ENCODE measurements at places on chromosomes 11 and 22.
A peak's percentile ranks its signal among the peaks of the same experiment; 100 is the strongest.

DNA sequence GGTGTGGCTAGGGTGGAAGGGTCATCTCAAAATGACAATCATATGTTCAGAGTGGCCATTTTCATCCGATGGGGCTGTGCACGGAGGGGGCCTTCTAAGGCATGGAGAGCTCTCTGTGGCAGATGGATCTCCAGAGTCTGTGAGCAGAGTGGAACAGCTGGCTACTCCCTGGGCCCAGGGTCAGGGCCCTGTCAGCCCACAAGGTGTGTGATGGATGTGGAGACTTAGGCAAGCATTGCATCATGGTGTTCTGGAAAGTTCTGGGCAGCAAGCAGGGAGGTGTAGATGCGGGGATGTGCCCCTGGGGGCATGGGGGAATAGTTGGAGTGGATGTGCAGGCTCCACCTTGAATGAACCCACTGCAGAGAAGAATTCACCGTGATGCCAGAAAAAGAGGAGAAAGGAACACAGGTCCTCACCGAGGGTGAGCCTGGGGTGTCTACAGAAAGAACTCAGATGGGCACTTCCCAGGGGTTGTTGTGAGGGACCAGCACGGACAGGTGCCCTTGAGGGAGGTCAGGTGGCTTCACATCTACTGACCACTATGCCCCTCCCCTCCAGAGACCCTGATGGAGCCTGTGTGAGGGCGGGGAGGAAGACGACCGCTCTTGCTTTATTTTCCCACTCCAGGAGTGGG, 51.1 kb downstream of the CHRDL2 start:
- DNase-seq, result no peak

DNA sequence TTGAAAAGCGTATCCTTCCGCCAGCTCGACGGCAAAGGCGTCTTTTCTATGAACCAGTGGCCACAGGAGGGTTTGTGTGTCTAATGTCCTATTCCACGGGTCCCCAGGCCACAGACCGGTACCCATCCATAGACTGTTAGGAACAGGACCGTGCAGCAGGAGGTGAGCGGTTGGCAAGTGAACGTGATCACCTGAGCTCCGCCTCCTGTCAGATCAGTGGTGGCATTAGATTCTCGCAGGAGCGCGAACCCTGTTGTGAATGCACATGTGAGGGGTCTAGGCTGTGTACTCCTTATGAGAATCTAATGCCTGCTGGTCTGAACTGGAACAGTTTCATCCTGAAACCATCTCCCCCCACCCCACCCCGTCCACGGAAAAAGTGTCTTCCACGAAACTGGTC, 62.7 kb upstream of the KCNQ1OT1 start:
- DNase-seq, result no peak

GRCh38 chr22:44033694-44034093, 9.6 kb downstream of the PARVB start:
- no peak for DNase-seq

GRCh38 chr22:22394591-22394990, 114.0 kb downstream of the ZNF280B start:
- DNase-seq, result no peak

DNA sequence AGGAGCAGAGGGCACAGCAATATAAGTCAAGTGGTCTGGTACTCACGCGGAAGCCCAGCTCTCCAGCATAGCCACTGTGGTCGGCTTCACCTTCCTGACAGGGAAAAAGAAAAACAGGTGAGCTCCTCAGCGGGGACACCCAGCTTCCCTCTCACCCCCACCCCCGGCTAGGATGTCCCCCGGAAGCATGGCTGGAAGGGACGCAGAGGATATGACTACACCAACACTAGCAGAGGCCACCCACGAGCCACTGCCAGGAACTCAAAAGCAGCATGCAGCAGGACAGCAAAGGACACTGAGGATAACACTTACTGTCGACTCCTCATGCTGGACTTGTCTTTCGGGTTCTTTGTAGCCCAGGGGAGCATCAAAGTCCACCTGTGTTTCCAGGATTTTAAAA, 9.0 kb upstream of the C22orf39 start:
- no peak for DNase-seq

- DNase-seq, result no peak
Measured at GRCh38 chr11:78094250-78094649, 14.6 kb upstream of the NDUFC2 start.

GRCh38 chr22:36027935-36028645, 534 bp downstream of the RBFOX2 start:
- no peak for DNase-seq

DNA sequence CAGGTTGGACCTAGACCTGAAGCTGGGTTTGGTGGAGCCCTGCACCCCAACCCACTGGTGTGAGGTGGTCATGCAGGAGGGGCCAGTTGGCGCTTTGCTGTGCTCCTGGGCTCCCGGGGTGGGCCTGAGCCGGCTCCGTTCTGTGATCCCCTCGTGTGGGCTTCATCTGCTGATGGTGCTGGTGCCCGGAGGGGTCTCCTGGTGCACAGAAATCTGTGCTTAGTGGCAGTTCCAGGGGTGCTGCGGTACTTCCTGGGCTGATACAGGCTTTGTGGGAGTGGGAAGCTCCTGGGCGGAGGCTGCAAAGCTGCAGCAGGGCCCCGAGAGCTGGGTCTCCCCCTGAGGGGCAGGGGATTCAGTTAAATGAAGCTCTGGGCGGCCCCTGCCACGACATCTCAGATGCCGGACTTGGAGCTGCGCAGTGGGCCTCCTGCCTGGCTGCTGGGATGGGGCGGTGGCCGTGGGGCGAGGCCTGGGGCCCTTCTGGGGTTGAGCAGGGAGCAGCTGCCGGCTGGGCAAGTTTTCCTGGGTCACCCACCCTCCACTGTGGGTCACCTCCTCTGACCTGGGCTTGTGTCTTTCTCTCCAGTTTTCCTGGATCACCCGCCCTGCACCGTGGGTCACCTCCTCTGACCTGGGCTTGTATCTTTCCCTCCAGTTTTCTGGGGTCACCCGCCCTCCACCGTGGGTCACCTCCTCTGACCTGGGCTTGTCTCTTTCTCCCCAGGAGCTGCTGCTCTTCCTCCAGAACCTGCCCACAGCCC, 410.5 kb downstream of the TBC1D22A start:
- no peak for DNase-seq

DNA sequence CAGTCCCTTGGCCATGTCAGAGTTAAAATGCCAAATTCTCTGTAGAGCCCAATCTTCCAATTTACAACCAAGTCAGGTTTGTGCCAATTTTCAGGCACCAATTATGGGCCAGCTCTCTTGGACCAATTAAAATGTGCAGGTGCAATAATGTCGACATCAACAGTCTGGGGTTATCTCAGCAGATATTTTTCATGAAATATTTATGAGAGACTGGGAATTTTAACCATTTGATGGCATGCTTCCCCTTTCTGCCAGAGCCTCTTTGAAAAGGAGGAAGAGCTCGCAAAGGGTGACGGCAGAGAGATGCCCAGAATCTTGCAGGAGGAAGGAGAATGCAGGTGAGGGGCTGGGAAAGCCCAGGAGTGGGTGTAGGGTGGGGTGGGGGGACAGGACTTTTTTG, 100.8 kb upstream of the SYT13 start:
- no peak for DNase-seq

GRCh38 chr22:30425616-30426387, at the start of gene MTFP1:
MTFP1 (plus strand) TSS chr22:30425768; CDS start chr22:30425880, 112 bp downstream.
- peak; percentile 12 for DNase-seq

- peak; percentile 51 for DNase-seq
Measured at GRCh38 chr22:26086359-26086758, 82.9 kb upstream of the SEZ6L start.

GRCh38 chr22:36829370-36830002, 12.7 kb upstream of the PVALB start:
- no peak for DNase-seq

DNA sequence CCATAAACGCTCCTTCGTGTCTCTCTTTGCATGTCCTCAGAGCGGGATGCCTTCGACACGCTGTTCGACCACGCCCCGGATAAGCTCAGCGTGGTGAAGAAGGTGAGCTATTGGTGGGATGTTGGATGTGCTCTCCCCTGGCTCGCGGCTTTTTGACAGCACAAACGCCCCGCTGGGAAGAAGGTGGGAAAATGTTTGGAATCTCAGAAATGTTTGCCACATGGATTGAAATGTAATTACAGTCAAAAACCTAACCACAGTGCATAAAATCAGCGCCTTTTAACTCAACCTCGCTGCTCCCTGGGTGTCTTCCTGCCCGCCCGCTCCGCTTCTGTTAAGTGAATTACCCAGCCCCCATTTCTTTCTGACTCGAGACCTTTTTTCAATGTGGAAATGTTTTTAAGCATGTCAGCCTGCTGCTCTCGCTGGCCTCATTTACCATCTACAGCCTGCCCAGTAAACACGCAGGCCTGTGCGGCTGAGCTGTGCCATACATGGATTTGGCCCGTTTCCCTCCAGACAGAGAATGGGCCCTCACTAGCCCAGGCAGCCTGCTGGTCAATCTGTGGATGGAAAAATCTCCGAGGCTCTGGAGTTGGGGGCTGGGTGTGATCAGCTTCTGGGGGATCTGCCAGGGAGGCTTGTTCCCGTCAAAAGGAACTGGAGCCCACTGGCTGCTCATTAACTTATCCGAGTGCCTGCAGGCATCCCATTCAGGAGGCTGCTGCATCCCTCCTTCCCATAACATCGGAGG, 32.7 kb upstream of the PARVG start:
- no peak for DNase-seq

- no peak for DNase-seq
Measured at GRCh38 chr11:63444160-63444559, 46.8 kb downstream of the PLAAT5 start.

- no peak for DNase-seq
Measured at GRCh38 chr11:119389611-119390254, 8.2 kb upstream of the USP2 start.

DNA sequence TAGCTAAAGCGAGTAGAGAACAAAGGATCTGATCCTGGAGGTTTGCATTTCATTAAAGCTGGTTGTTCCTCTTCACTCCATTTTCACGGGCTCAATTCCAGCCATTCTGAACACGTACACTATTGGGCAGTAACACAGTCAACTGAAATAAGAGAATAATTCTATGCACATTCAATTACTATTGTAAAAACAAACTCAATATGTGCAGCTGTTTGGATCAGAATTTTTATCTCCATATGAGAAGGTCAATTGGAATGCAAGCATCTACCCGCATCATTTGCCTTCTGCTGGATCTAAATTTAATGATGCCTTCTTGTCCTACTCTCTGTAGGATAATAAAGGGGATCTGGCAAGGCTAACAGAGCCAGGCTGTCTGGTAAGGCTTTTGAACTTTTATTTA, 562.8 kb upstream of the CCDC179 start:
- DNase-seq, result no peak

GRCh38 chr22:21759093-21759492, 23.5 kb upstream of the YPEL1 start:
- DNase-seq, result no peak

GRCh38 chr11:119749006-119749565, 20.1 kb upstream of the NECTIN1 start:
- DNase-seq, result no peak

DNA sequence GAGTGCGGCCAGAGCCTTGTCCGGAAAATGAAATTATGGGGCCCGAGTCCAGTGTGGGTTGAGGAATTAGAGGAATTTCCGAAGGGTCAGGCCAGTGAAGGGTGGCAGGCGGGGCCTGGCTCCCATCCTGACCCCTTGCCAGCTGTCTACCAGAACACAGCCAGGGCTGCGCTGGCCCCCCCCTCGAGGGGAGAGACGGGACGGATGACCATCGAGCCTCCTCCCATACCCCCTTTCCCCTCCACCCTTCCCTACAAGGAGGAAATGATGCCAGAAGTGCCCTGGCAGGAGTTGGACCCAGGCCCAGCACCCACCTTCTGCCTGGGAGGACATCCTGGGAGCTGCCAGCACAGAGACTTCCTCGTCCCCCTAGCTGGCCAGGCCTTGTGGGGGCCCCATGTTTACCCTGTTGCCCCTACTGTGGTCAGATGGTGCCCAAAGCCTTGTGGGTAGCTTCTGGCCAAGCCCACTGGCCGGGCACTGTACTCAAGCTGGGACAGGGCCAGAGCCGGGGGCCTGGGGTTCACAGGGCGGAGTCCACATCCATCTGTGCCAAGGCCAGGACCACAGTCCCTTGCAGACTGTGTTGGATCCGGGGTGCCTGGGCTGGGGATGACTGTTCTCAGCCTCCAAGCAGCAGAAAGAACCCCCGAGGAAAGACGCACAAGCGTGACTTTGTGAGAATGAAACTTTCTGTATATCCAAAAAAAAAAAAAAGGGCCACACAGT, 20.8 kb downstream of the ARVCF start:
- no peak for DNase-seq

DNA sequence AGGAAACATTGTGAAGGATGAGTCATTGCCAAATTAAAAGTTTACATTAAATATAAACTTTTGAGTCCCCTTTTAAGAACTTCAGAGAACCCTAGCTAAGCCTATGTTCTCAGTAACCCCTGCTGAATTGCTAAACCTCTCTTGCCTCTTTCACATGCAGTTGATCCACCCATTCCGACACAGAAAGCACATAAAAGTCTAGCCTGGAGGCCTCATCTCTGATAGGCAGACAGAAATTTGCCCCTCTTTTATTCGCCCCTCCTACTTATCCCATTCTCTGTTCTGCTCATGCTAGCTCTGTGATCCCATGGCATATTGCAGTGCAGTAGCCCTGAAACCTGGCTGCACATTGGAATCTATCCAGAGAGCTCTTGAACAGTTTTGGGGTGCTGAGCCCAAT, 58.2 kb upstream of the PDE3B start:
- DNase-seq, result no peak

- DNase-seq, result no peak
Measured at GRCh38 chr11:28966951-28967350, 858.8 kb downstream of the METTL15 start.

GRCh38 chr11:130947889-130948288, 31.6 kb upstream of the SNX19 start:
- DNase-seq, result no peak

DNA sequence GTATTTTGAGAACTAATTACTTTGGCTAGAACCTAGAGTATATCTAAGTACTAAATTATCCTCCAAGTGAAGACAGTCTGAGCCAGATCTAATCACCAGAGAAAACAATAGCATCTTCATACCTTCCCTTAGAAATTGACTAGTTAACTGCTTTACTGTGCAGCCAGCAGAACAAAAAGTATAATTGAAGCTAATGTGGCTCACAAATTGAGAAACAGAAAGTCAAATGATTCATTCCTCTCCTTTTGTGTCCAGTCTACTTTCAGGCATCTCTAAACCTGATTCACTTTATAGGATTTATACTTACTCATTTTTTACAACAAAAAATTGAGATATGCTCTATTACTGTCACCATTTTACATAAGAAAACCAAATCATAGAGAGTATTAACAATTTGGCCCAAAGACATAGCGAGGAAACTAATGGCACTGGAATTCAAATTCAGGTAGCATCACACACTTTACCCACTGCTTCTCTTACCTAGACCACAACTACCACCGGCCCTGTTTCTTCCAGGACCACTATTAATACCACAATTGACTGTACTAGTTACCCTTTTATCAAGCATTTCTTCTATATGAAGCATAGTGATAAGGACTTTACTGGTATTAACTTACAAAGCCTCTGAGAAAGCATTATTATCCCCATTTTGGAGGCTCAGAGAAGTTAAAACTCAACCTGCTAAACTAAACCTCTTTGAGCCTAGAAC, 1402.6 kb upstream of the TENM4 start:
- no peak for DNase-seq
